Immature natural killer cell (primary cell): ENCODE measurements at places on chromosomes 2 and 18. TPM values are rescaled to one million over a fixed set of nuclear protein-coding genes. Genes with fewer than 3 reads are reported as not detected.

GRCh38 chr2:30920511-30920910 lies 113.3 kb upstream of the CAPN13 start:
- no peak overlapping the region for H3K27ac ChIP-seq
- H3K27me3 ChIP-seq, result peaks cover 1% of the 10 kb centered on the region
- no peaks in the 10 kb centered on the region for H3K4me1 ChIP-seq
- H3K4me3 ChIP-seq, result no peak overlapping the region
- no peak for DNase-seq
- H3K36me3 ChIP-seq, result no peaks in the 10 kb centered on the region

- no peak overlapping the region for H3K27ac ChIP-seq
- no peak overlapping the region for H3K4me3 ChIP-seq
- no peaks in the 10 kb centered on the region for H3K27me3 ChIP-seq
- H3K4me1 ChIP-seq, result no peaks in the 10 kb centered on the region
These were observed 109.8 kb downstream of the AOX1 start for GRCh38 chr2:200695601-200696000.

DNA sequence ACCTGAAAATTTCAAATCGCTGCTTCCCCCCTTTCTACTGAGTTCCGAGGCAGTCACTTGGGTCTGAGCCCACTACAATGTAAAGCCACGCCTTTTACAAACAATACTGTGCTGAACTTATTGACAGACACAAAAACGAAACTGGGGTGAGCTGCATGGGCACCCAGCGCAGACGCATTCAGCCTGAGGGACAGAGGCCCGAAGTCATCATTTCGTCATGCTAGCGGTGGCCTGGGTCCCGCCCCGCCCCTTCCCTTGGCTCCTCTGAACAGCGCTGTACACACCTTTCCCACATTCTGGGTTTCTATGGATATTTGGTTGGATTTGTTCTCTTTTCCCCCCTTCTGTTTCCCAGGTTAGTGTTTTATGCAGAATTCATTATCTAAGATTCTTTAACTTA lies 71.7 kb downstream of the EIPR1 start:
- H3K27me3 ChIP-seq, result peaks cover 3% of the 10 kb centered on the region
- H3K36me3 ChIP-seq, result no peaks in the 10 kb centered on the region
- H3K27ac ChIP-seq, result no peak overlapping the region

- no peaks in the 10 kb centered on the region for H3K4me1 ChIP-seq
- no peaks in the 10 kb centered on the region for H3K27me3 ChIP-seq
- no peak overlapping the region for H3K4me3 ChIP-seq
- no peak overlapping the region for H3K27ac ChIP-seq
- no peaks in the 10 kb centered on the region for H3K36me3 ChIP-seq
- no peak for DNase-seq
These were observed 492 bp downstream of the CHRNA1 start for GRCh38 chr2:174763780-174764179.

- H3K36me3 ChIP-seq, result no peaks in the 10 kb centered on the region
- H3K27me3 ChIP-seq, result peaks cover 14% of the 10 kb centered on the region
- H3K4me3 ChIP-seq, result no peak overlapping the region
- no peaks in the 10 kb centered on the region for H3K4me1 ChIP-seq
- no peak overlapping the region for H3K27ac ChIP-seq
These were observed 207.0 kb upstream of the AGAP1 start for GRCh38 chr2:235286622-235287374.

DNA sequence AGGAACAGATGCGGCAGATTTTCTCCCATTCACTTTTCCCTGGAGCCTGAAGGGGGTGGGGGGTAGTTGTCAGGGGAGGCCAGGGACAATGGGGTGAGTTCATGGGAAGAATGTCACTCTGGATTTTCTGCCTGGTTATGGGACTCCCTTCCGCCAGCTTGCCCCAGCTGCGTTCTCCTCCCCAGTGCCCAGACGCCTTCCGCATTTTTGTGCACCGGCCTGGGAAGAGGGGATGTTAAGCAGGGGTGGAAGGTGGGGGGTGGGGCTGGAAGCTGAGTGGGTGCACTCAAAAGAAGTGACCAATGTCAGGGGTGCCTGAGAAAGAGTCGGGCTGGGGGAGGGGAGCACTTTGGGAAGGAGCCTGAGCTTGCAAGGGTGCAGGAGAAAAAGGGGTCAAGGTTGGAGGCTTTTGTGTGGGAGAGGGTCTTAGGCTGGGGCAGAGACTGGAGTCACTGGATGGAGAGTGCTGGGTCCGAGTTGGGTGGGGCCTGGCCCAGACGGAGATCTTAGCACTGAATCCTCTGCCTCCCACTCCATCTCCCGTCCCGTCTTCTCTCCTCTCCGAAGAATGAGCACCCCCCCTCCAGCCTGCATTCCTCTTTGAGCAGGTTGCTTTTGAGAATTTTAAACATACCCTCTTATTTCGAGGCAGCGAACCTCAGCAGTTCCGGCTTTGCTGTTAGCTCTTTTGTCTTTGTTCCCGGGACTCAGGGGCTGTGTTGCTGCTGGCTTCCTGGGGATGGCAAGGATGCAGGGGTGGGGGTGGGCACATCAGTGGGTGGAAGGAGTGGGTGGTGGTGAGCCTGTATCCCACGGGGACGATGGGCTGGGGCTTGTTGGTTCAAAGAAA lies 2.7 kb downstream of the IGFBP2 start:
- peaks cover 31% of the 10 kb centered on the region for H3K4me1 ChIP-seq
- peak overlapping the region; percentile 72 for H3K4me3 ChIP-seq
- peaks cover 4% of the 10 kb centered on the region for H3K36me3 ChIP-seq
- peaks cover 24% of the 10 kb centered on the region for H3K27me3 ChIP-seq

GRCh38 chr2:147368306-147368705 lies 476.5 kb upstream of the ACVR2A start:
- H3K4me1 ChIP-seq, result peaks cover 12% of the 10 kb centered on the region
- H3K27me3 ChIP-seq, result peaks cover 4% of the 10 kb centered on the region
- no peak overlapping the region for H3K27ac ChIP-seq
- H3K36me3 ChIP-seq, result peaks cover 15% of the 10 kb centered on the region
- no peak for DNase-seq

Gene C1GALT1C1L
- not detected for polyA plus RNA-seq

Gene GCG
- not detected for polyA plus RNA-seq
